H7 (cell line): ENCODE measurements at places on chromosomes 3 and 15. TPM values are rescaled to one million over a fixed set of nuclear protein-coding genes. Genes with fewer than 3 reads are reported as not detected.

- DNase-seq: no peak
Observed at GRCh38 chr15:95825208-95825607, 505.3 kb upstream of the NR2F2 start.

- no peak for DNase-seq
Observed at GRCh38 chr15:47773143-47773542, 55.8 kb downstream of the SEMA6D start.

GRCh38 chr3:15512166-15512565 lies 9.3 kb downstream of the COLQ start:
- no peak for DNase-seq

The GP9 gene
- not detected in 2 replicates for total RNA-seq

The MITF gene
- total RNA-seq: 0.21 and 0.30 TPM in 2 replicates
